ENCODE measurements at places on chromosomes 4 and X.
A peak's percentile ranks its signal among the peaks of the same experiment; 100 is the strongest.

DNA sequence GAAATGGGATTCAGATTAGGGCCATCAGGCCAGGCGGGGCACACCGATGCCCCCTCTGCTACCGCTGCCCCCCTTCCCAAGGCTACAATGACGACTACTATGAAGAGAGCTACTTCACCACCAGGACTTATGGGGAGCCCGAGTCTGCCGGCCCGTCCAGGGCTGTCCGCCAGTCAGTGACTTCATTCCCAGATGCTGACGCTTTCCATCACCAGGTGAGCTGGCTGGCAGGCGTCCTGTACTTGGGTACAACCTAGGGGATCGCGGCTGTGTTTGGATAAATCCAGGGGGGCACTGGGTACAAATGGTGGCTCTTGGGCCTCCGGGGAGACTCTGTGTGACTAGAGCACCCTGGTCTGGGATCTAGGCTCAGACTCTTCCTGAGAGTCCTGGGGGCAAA, 1.1 kb downstream of the EMD start:
- DNase-seq: no peak

GRCh38 chr4:74627093-74627492, 167.2 kb downstream of the BTC start:
- DNase-seq: no peak

GRCh38 chrX:128106630-128107029, 54.4 kb upstream of the ACTRT1 start:
- peak; percentile 0 for DNase-seq

- no peak for DNase-seq
Observed at GRCh38 chr4:116489739-116490138, 595.6 kb downstream of the TRAM1L1 start.

DNA sequence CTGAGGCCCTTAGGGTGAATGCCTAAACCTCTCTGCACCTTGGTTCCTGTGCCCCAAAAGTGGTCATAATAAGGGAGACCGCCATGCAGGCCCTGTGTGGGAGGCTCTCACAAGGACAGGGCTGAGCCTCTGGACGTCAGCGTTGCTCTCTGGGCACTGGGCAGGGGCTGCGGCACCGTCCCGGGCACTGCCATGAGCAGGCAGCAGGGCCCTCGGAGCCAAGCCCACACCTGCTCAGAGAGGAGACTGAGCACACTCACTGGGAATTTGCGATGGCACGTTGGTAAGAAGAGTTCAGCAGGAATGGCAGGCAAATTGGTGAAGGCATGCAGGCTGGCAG, 123.4 kb downstream of the HMX1 start:
- no peak for DNase-seq

DNA sequence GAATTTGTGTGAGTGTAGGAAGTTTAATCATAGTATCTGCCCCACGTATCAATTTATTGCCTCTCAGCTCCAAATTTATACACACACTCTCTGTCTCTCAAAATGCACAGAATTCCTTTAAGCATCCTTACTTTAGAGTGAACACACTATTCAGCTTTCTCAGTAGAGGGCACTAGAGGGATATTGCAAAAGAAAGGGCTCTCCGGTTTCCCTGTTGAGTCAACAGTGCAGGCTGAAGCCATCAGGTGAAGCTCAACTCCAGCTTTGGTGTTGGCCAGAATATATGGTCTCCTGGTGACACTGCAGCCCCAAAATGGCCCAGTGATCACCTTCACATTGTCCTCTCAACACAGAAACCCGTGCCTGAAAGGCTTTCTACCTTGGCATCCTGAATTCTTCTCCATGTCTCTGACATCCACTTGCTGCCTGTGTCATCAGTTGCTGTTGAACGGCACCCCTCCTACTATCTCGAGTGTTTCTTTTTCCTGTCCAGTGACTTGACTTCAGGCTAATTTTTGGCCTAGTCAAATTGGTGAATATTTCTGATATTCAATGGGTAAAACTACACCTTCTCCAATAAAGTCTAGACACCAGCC, 670.5 kb downstream of the GABRG1 start:
- DNase-seq: peak; percentile 1

- no peak for DNase-seq
Observed at GRCh38 chr4:17546222-17546621, 30.8 kb upstream of the LAP3 start.

GRCh38 chrX:121227888-121228287, 180.5 kb downstream of the GLUD2 start:
- no peak for DNase-seq

GRCh38 chrX:34918091-34918736, 24.4 kb upstream of the FAM47B start:
- no peak for DNase-seq

DNA sequence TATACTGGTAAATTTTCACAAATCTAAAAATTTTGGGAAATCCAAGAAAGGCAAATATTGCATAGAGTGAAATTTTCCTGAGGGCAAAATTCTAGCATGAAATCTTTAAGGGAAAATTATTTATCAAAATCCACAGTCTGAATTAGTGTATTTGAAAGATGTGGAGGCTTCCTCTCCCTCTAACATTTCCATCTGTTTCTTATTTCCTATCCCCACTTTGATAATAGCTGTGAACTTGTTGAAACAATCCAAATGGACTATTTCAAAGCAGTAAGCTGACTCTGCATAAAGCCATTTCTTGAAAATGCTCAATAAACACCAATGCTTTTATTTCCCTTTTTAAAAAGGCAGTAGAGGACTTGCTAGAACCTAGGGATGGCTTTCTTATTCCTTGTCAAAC, 107.3 kb upstream of the PABPC4L start:
- DNase-seq: no peak

- DNase-seq: no peak
Observed at GRCh38 chr4:99670409-99671073, 12.9 kb upstream of the C4orf54 start.

DNA sequence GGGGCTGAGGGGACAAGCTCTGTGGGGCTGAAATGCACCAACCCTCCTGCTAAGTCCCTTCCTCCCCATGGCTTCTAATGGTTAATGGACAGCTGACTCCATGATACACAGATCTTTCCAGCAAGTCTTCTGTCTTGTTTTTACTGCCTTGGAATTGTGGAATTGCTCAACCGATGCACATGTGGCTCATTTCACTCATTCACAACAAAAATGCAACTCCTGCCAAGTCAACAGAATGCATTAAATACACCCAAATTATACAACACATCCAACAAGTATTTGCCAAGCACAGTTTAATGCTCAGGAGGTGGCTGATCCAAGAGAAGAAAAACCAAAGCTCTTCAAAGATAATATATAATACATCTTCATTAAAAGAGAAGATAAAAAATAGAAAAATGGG, 61.9 kb upstream of the PAGE4 start:
- DNase-seq: no peak

DNA sequence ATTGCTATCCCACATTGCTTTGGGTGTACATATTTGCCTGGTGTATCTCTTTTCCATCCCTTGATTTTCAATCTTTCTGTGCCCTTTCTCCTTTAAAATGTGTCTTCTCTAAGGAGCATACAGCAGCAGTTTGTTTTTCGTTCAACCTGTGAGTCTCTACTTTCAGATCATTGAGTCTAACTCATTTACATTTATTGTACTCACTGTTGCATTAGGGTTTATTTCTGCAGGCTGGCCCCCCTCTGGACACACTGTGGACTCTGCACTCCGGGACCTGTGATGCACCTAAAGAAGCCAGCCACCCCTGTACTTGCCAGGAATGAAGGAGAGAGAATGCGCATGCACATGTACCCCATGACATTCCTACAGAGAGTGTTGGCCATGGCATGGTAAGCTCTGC, 93.0 kb downstream of the FAM53A start:
- no peak for DNase-seq

GRCh38 chrX:2913118-2913517, 16.0 kb downstream of the ARSD start:
- DNase-seq: no peak

- DNase-seq: no peak
Observed at GRCh38 chr4:94160774-94161173, 46.9 kb upstream of the SMARCAD1 start.

- DNase-seq: peak; percentile 94
Observed at GRCh38 chr4:5940470-5941203, 47.8 kb upstream of the CRMP1 start.

- no peak for DNase-seq
Observed at GRCh38 chr4:143424276-143424675, 87.6 kb downstream of the GAB1 start.

DNA sequence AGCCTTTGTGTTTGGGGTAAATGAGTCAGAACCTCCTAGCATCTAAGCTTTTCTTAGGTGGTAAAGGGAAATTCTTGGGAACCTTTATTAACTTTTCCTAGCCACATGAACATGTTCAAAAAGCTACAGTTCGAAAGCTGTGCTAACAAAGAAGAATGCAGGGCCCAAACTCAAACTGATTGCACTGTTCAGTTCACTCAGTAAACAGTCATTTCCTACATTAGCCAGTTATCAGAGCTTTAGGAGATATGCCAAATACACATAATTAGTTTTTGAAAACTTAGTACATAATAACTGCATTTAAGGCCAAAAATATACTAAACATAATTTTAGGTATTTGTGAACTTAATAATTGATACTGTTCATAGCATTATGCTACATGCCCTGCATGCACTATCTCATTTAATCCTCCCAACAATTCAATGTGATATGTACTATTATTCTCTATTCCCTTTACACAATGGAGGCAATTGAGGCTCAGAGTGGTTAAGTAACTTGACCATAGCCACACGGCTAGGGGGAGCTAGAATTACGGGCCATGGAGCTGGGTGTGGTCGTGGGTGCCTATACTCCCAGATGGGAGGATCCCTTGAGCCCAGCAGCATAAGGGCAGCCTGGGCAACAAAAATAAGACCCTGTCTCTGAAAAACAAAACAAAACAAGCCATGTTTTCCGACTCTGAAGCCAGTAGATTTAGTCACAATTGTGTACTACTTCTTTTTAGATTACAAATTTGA, 43.9 kb upstream of the PDGFRA start:
- DNase-seq: no peak

DNA sequence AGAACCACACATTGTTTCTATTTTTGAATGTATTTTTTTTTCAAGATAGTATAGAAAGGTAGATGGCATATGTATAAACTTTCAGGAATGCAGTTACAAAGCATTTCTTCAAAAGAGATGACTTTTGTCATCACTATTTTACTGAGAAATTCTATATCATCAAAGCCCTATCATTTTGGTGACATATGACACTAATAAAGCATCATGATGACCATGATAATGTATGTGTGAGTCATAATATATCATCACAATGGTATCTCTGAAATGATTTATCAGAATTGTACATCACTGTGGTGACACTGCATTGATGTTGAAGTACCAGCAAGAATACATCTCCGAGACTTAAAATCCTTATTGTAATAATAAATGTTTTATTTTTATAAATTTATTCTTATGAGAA, 1740.8 kb downstream of the PCDH7 start:
- DNase-seq: no peak

DNA sequence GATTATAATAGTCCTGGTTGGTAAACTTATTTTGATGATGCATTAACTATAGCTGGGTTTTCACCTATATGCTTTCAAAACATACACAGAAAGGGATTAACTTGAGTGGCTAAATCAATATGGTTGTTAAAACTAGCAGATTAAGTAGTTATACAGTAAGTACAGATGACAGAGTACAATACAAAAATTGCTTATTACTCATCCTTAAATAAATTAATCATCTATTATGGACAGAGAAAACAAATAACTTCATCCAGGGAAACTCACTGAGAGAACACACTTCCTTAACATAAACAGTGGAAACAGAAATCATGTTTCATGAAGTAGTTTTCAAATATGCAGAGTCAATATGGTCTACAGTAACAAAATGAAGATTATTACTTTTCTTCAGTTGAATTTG, 133.4 kb downstream of the AREG start:
- DNase-seq: no peak

DNA sequence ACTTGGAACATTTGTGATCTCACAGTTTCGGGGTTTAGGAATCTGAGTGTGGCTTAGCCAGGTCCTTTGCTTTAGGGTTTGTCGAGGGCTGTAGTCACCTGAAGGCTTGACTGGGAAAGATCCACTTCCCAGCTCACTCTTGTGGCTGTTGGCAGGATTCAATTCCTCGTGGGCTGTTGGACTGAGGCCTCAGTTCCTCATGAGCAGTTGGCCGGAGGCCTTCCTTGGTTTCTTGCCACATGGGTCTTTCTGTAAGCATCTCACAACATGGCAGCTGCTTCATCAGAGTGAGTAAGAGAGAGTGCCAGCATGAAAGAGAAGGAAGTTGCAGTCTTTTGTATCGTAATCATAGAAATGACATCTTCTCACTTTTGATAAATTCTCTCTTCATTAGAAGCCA, 11.1 kb downstream of the TXLNG start:
- DNase-seq: no peak

DNA sequence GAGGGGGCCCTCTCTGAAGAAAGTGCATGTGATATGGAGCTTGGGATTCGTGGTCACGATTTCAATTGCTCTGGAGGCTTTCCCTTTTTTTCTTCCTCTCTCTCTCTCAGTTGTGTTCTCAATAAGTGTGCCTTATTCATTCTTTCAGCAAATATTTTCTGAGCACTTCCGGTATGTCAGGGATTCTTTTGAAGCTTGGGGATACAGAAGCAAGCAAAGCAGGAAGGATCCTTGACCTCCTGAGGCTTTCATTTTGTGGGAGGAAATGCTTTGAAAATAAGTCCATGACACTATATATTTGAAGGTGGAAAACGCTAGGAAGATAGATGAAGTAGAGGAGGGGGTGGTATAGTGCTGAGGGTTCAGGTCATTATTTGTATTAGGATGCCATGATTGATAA, 12.6 kb upstream of the GABRE start:
- no peak for DNase-seq

DNA sequence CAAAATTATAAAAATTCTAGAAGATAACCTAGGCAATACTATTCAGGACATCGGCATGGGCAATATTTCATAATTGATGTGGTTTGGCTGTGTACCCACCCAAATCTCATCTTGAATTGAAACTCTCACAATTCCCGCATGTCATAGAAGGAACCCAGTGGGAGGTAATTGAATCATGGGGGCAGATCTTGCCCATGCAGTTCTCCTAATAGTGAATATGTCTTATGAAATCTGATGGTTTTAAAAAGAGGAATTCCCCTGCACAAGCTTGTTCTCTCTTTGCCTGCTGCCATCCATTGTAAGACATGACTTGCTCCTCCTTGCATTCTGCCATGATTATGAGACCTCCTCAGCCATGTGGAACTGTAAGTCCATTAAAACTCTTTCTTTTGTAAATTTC, 77.7 kb downstream of the DDX60 start:
- DNase-seq: no peak

DNA sequence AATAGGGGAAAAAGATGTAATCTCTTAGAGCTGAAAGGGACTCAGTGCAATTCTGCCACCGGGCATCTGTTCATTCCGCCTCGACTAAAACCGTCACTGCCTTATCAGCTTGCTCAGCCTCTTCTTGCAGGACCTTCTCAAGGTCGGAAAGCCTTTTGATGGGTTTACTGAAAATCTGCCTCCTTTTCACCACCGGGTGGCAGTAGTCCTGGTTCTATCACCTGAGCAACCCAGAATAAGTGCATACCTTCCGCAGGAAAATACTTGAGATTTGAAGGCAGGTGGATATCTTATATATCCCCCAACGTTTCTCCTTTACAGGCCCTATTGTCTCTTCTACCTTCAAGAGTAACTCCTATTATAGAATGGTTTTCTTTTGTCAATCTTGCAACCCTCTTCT, 103.4 kb upstream of the PAK3 start:
- peak; percentile 1 for DNase-seq
